Right atrium auricular region (tissue), 2 donors: ENCODE measurements at places on chromosomes 11 and 22.

- no peaks in the 10 kb centered on the region for H3K4me1 ChIP-seq
- no peak for DNase-seq
- no peaks in the 10 kb centered on the region for H3K27me3 ChIP-seq
- no peak overlapping the region for H3K4me3 ChIP-seq
- H3K36me3 ChIP-seq: no peaks in the 10 kb centered on the region
- H3K27ac ChIP-seq: no peak overlapping the region
These were observed 76.2 kb upstream of the VPREB1 start for GRCh38 chr22:22168190-22168940.

DNA sequence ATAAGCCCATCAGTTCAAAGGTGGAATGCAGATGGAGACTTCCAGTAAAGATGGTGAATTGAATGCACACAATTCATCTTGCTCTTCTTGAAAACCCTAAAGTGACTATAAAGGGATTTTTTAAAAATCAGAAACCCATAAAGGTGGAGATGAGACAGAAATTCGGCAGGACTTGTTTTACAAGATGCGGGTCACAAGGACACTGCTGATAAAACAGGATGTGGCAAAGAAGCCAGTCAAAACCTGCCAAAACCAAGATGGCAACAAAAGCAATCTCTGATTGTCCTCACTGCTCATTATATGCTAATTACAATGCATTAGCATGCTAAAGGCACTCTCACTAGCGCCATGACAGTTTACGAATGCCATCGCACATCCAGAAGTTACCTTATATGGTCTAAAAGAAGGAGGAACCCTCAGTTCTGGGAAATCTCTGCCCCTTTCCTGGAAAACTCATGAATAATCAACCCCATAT, 137.1 kb downstream of the NECTIN1 start:
- no peaks in the 10 kb centered on the region for H3K4me1 ChIP-seq
- H3K27ac ChIP-seq: no peak overlapping the region
- H3K27me3 ChIP-seq: no peaks in the 10 kb centered on the region
- H3K4me3 ChIP-seq: no peak overlapping the region

DNA sequence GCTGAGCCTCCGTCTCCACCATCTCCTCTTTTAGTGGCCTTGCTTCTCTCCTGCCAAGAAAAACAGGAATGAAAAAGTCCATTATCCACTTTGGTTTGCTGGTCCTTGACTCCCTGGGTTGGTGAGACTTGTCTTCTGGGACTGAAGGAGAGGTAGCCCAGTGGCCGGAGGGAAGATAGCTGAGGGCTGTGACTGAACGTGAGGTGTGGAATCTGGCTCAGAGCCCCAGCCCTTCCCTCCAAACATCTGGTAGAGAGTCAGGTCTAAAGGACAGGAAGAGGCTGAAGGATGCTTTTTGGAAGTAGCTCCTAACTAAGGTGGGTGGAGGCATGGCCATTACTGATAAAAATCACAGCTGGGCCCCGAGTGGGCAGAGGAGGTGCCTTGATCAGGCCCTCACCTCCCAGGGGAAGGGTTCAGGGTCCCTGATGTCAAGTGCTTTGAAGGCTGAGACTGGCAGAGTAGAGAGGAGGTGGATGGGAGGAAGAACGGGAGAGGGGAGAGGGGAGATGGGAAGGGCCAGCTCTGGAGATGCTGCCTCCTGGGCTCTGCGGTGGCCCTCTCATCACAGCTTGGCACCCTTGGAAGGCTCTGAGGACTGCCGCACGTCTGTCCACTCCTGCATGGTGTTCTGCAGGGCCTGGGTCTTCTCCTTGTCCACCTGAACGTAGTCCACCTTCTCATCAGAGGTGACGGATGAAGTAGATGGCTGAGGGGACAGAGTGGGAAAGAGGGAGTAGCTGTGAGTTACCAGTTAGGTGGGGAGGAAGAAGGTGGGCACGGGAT, 30.2 kb downstream of the USP35 start:
- H3K36me3 ChIP-seq: peaks cover 68% of the 10 kb centered on the region
- no peaks in the 10 kb centered on the region for H3K27me3 ChIP-seq
- no peak overlapping the region for H3K4me3 ChIP-seq
- no peaks in the 10 kb centered on the region for H3K4me1 ChIP-seq

GRCh38 chr22:38317122-38317994, at the start of gene CSNK1E:
Gene CSNK1E, minus strand, starts transcription at chr22:38317433. Its CDS starts 3,276 bp downstream, at chr22:38314157.
- H3K36me3 ChIP-seq: peaks cover 7% of the 10 kb centered on the region
- no peaks in the 10 kb centered on the region for H3K4me1 ChIP-seq
- H3K27ac ChIP-seq: peak within 1 kb of the TSS; percentile 98
- H3K4me3 ChIP-seq: peak within 1 kb of the TSS; percentile 81

DNA sequence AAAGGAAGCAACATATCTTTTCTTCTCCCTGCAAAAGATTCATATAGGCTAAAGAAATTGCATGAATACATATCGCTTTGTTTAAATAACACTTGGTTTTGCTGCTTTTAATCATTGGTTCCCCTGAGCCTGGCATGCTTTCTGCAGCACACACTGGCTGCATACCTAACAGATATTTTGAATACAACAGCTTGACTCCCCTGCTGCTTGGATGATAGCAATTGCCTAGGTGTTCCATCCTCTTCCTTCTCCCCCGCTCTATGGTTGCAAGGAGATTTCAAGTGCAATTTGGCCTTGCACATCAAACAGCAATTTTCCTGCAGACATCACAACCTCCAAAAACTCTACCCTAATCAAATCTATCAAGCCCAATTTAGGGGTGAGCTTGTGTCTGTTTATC, 430.0 kb downstream of the NTM start:
- H3K4me3 ChIP-seq: no peak overlapping the region
- no peaks in the 10 kb centered on the region for H3K36me3 ChIP-seq
- H3K27ac ChIP-seq: no peak overlapping the region
- no peaks in the 10 kb centered on the region for H3K27me3 ChIP-seq
- no peak for DNase-seq

DNA sequence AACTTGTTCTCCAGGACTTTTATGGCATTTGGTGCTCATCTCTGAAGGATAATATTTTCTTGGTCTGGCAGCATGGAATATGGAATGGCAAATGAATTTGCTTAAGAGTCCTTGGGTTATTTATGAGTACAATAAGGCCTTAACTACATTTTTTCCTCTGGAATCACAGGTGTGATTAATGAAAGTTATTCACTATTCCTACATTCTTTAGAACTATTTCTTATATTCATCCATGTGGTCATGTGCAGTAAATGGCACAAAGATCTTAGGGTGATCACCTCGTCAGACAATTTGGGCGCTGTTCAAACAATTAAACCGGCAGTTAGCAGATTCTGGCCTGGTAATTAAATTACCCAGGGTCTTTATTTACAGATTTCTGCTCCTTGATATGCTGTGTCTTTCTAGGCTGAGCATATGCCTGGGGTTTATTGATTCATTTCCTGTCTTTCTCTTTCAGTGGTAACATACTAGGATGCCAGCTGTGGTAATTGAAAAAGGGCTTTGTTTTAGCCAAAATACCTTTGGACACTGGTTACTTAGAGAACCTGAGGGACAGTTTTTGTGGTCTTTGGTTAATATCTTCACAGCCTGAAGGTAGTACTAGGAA, 31.6 kb downstream of the SIK2 start:
- H3K27me3 ChIP-seq: no peaks in the 10 kb centered on the region
- no peak overlapping the region for H3K4me3 ChIP-seq
- H3K27ac ChIP-seq: peak overlapping the region; percentile 42
- no peaks in the 10 kb centered on the region for H3K36me3 ChIP-seq
